Vagina (tissue), 2 donors: ENCODE measurements at places on chromosomes 11 and 22.

DNA sequence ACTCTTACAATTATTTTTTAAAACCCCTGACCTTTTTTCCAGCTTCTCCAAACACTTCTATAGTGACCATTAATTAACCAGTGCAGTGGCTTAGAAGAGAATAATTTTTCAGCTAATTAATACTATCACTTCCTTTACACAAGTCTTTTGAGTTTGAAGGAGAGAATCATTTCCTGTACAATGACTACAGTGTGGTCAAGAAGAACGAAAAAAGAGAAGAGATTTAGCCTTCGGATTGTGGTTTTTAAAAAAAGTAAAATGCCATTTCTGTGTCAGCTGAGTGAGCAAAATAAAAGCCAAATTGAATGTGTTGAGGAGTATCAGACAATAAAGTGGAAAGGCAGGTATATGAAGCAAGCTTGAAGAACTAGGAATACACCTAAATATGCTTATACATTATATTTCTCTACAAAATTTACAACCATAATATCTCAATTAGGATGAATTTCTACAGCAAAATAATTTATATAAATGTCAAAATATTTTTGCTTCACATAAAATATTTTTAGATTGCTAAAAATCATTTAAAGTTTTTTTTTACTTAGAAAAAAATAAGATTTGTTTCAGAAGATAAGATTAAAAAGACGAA, 1155.2 kb upstream of the CNTN5 start:
- DNase-seq = no peak

DNA sequence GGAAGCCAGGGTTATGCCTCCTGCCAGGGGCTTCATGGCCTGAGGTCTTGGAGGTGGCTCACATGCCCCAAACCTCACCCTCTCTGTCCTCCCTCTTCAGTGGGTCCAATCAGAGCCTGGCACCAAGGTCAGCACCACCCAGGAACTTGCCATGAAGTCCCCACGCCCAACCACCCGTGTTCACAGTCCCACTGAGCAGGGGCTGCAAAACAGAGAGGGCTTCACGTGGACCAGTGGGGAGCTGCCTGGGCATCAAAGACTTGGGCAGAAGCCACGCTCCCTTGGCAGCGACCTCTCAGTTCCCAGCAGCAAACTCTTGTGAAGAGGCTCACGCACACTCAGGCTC, 425.8 kb upstream of the B3GAT1 start:
- DNase-seq = no peak

DNA sequence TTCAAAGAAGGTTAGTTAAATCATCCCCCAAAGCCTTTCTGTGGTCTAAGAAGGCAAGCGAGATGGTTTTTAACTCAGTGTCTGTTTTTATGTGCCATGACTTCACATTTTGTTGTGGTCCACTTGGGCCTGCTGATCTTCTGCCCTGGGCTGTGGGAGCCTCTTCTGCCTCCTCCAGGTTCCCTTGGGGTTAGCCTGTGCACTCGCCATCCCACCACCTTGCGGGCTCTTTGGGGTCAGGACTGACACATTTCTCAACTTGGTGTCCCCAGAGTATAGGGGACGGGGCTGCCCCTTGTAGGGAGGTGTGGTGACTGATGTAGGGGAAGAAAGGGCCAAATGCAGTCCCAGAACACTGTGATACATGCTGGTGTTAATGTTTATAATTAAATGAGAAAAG, 207.0 kb downstream of the TBC1D22A start:
- no peak for DNase-seq

DNA sequence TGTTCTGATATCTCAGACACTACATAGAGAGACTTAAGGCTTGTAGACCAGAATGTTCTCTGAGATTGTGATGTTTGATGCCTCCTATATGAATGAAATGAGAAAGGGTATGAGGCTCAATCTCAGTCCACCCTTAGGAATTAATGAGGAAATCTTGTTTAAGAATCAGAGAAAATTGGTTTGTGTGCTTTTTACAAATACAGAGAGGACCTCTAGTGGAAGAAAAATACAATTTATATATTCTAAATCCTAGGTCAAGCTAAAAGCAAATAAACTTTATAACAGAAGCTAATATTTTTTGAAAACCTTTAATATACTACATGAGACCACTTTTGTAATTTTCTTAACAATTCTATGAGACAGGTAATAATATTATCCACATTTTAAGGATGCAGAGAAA, 5.0 kb upstream of the OR52H1 start:
- DNase-seq = no peak

GRCh38 chr22:45645526-45646414, 25.9 kb upstream of the ATXN10 start:
- DNase-seq = no peak

DNA sequence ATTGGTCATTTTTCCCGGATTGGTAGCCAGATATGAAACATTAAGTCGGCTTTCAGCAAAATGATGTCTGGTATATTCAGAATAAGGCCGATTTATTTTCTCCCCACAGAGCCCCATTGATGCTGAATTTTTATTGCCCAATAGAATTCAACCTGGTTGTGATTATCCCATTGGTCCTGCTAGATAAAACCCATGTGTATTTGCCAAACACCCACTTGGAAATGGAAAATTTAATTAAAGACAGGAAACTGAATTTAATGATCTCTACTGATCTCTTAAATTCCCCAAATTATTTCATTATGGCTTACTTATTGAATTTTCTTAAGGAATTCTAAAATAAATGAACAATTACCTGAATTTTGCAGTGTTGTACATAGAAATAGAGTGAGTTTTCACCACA, 609.8 kb downstream of the NTM start:
- DNase-seq = no peak

- no peak for DNase-seq
Measured at GRCh38 chr11:16841984-16842383, 103.5 kb downstream of the C11orf58 start.

- DNase-seq = no peak
Measured at GRCh38 chr11:8581300-8581699, 12.7 kb downstream of the STK33 start.

DNA sequence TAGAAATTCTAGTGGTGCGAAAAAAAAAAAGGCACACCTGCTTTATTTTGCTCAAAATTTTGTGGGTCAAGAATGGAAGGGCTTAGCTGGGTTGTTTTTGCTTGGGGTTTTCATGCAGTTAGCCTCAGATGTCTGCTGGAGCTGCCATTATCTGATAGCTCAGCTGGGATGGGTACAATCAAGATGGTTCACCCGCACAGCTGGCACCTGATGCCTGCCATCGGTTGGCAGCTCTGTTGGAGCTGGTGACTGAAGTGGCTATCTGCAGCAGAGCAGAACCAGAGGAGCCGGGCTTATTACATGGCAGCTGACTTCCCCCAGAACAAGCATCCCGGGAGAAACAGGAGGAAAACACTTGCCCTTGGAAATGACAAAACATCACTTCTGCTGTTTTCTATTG, 12.1 kb upstream of the ELFN2 start:
- DNase-seq = no peak
